ENCODE measurements at places on chromosomes 16 and 17. TPM values are rescaled to one million over a fixed set of nuclear protein-coding genes. Genes with fewer than 3 reads are reported as not detected.
A peak's percentile ranks its signal among the peaks of the same experiment; 100 is the strongest.

Gene KRTAP4-6
- not detected for total RNA-seq

Gene MAPT
- 2.7 TPM for total RNA-seq

Gene COTL1
- 465 TPM for total RNA-seq

Gene ARL4D
- total RNA-seq = 14.3 TPM

Gene NPIPB13
- 0.29 TPM for total RNA-seq

Gene IRX3
- not detected for total RNA-seq

Gene AARS1
- 91.9 TPM for total RNA-seq

Gene ARHGAP44
- total RNA-seq = 0.40 TPM

Gene LPCAT2
- total RNA-seq = 15.0 TPM

Gene ADAMTS18
- total RNA-seq = not detected

GRCh38 chr17:47720754-47721533 lies 12.1 kb upstream of the TBX21 start:
- H3K4me1 ChIP-seq = peaks cover 42% of the 10 kb centered on the region
- no peak overlapping the region for H3K27ac ChIP-seq
- DNase-seq = peak; percentile 88
- no peaks in the 10 kb centered on the region for H3K27me3 ChIP-seq

DNA sequence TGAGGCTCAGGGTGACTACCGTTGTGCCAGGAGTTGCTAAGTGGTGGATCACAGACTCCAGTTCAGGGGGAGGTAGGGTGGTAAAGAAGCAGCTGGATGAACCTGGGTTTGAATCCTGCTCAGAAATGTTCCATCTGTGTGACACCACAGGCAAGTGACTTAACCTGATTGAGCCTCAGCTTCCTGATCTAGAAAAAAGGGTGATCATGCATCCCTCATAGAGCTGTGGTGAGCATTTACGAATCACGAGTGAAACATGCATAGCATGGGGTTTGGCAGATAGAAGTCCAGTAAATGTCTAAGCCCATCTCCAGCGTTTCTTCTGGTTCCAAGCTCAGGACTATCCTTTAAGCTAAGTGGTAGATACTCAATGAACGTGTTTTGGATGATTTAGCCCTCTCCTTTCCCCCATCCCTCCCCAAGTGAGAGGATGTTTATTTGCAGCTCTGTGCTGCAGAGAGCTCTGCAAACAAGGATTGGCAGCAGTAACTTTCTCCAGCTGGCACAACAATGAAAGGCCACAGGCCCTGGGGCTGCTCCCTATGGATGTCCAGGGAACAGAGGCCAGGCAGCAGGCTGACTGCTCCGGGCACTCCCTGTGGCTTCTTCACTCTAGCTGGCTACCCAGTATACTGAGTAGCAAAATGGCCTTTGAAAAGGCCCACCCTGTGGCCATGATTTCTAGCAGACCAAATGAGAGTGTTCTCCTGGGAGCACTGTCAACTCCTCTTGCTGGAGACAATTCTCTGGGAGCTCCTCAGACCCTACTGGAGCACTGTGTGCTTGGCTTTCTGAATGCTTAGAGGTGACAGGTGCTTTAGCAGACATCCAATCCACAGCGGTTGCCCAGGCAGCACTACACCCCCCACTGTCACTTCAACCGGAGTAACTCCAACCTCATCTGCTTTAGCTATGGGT lies 21.3 kb downstream of the CA4 start:
- no peak for DNase-seq
- H3K27ac ChIP-seq = no peak overlapping the region
- H3K27me3 ChIP-seq = no peaks in the 10 kb centered on the region

GRCh38 chr16:27867122-27868110 lies 196.1 kb downstream of the GSG1L start:
- H3K4me1 ChIP-seq = no peaks in the 10 kb centered on the region
- no peaks in the 10 kb centered on the region for H3K27me3 ChIP-seq
- no peak overlapping the region for H3K4me3 ChIP-seq
- DNase-seq = peak; percentile 75
- no peaks in the 10 kb centered on the region for H3K36me3 ChIP-seq

- peak; percentile 62 for DNase-seq
- H3K27ac ChIP-seq = no peak within 1 kb of the TSS
- no peaks in the 10 kb centered on the region for H3K27me3 ChIP-seq
- H3K4me3 ChIP-seq = peak within 1 kb of the TSS; percentile 59
- peaks cover 26% of the 10 kb centered on the region for H3K4me1 ChIP-seq
These were observed at the start of gene SPATA32 for GRCh38 chr17:45261577-45262515. TSS of gene SPATA32 (minus strand) at chr17:45262094. CDS start at chr17:45262016, 78 bp downstream.

GRCh38 chr16:79062821-79063220 lies 537.7 kb downstream of the MAF start:
- H3K4me1 ChIP-seq = no peaks in the 10 kb centered on the region
- H3K27me3 ChIP-seq = no peaks in the 10 kb centered on the region
- no peaks in the 10 kb centered on the region for H3K36me3 ChIP-seq
- no peak overlapping the region for H3K27ac ChIP-seq

DNA sequence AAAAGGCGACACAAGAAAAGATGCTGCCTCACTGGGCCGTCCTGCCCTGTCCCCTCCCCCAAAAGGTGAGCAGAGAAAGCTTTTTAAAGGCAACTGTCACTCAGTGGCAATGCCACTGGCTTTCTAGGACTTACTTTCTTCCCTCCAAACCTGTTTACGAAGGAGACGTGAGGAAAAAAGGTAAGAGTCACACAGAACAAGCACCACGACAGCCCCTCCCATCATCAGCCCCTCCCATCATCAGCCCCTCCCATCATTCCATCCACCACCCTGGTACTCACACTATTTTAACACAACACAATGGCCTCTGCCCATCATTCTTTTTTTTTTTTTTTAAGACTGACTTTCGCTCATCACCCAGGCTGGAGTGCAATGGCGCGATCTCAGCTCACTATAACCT lies 77.1 kb downstream of the NXN start:
- H3K4me1 ChIP-seq = peaks cover 10% of the 10 kb centered on the region
- no peaks in the 10 kb centered on the region for H3K36me3 ChIP-seq
- DNase-seq = no peak
- no peaks in the 10 kb centered on the region for H3K27me3 ChIP-seq
- no peak overlapping the region for H3K4me3 ChIP-seq

- DNase-seq = peak; percentile 15
- H3K36me3 ChIP-seq = no peaks in the 10 kb centered on the region
- no peak overlapping the region for H3K4me3 ChIP-seq
- H3K27ac ChIP-seq = no peak overlapping the region
These were observed 18.8 kb downstream of the ZNF652 start for GRCh38 chr17:49343273-49343672.

DNA sequence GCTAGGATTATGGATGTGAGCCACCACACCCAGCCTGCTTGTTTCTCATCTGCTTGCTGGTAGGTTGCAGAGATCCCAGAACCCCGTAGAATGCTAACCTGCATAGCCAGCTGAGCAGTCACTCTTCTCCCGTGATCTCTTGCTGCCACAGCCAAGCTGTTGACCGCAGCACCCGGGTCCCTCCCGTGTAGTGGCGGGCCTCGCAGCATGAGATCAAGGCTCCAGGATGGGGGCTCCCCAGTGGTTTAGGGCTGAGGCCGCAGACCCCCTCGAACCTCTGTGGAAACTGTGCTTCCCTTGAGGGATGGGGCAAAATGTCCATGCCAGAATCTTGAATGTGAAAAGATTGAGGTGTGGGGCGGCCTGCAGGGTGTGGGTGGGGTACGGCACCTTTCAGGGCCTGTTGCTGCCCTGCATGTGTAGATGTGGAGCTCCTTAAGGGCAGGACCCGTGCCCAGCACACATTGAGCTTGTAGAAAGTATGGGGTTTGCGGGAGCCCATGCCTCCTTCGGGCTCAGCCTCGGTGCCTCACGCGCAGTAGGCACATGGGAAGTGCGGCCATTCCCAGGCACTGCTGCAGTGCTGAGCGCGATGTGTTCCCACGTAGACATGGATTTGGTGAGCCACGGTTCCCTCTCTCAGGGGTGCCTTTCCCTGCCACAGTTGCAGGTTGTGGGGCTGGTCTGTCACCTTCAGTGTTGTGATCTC lies 99.9 kb downstream of the BANP start:
- no peaks in the 10 kb centered on the region for H3K4me1 ChIP-seq
- H3K36me3 ChIP-seq = peaks cover 11% of the 10 kb centered on the region
- H3K4me3 ChIP-seq = no peak overlapping the region
- no peak overlapping the region for H3K27ac ChIP-seq

DNA sequence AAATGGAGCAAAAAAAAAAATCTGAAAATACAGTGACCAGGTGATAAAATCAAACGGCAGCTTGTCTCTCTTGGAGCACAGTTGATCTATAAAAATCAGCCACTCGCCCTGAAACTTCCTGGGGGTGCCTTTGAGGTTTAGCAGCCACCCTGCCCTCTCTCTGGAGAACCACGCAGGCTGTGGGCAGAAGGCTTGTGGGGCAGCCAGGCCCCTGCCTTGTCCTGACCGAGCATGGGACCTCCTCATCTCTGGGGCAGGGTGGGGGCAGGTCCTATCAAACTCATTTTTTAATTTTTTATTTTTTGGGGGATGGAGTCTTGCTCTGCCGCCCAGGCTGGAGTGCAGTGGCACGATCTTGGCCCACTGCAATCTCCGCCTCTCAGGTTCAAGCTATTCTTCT lies 5.0 kb downstream of the TMEM238L start:
- H3K4me1 ChIP-seq = peaks cover 37% of the 10 kb centered on the region
- H3K27ac ChIP-seq = peak overlapping the region; percentile 95
- no peak overlapping the region for H3K4me3 ChIP-seq

GRCh38 chr16:7025616-7026190 lies 306.9 kb upstream of the RBFOX1 start:
- H3K27ac ChIP-seq = no peak overlapping the region
- no peaks in the 10 kb centered on the region for H3K27me3 ChIP-seq
- no peak overlapping the region for H3K4me3 ChIP-seq
- DNase-seq = peak; percentile 46

GRCh38 chr16:6284731-6285130 lies 1047.9 kb upstream of the RBFOX1 start:
- no peak for DNase-seq
- no peaks in the 10 kb centered on the region for H3K27me3 ChIP-seq
- no peak overlapping the region for H3K27ac ChIP-seq
- no peaks in the 10 kb centered on the region for H3K36me3 ChIP-seq

GRCh38 chr16:67396159-67397035 lies 3.1 kb upstream of the TPPP3 start:
- peak overlapping the region; percentile 12 for H3K27ac ChIP-seq
- no peaks in the 10 kb centered on the region for H3K36me3 ChIP-seq
- H3K27me3 ChIP-seq = no peaks in the 10 kb centered on the region
- no peak overlapping the region for H3K4me3 ChIP-seq
- H3K4me1 ChIP-seq = peaks cover 5% of the 10 kb centered on the region

- peaks cover 15% of the 10 kb centered on the region for H3K4me1 ChIP-seq
- no peaks in the 10 kb centered on the region for H3K27me3 ChIP-seq
- no peak overlapping the region for H3K4me3 ChIP-seq
- DNase-seq = no peak
These were observed 452.6 kb upstream of the CDH11 start for GRCh38 chr16:65574326-65574966.

- H3K27me3 ChIP-seq = no peaks in the 10 kb centered on the region
- peaks cover 31% of the 10 kb centered on the region for H3K36me3 ChIP-seq
- no peak overlapping the region for H3K27ac ChIP-seq
- peaks cover 10% of the 10 kb centered on the region for H3K4me1 ChIP-seq
- no peak for DNase-seq
- H3K4me3 ChIP-seq = no peak overlapping the region
These were observed 5.4 kb downstream of the NPLOC4 start for GRCh38 chr17:81631482-81631881.

GRCh38 chr17:34006126-34006525 lies 249.0 kb upstream of the CCL2 start:
- H3K27me3 ChIP-seq = no peaks in the 10 kb centered on the region
- H3K4me3 ChIP-seq = no peak overlapping the region
- no peaks in the 10 kb centered on the region for H3K36me3 ChIP-seq

DNA sequence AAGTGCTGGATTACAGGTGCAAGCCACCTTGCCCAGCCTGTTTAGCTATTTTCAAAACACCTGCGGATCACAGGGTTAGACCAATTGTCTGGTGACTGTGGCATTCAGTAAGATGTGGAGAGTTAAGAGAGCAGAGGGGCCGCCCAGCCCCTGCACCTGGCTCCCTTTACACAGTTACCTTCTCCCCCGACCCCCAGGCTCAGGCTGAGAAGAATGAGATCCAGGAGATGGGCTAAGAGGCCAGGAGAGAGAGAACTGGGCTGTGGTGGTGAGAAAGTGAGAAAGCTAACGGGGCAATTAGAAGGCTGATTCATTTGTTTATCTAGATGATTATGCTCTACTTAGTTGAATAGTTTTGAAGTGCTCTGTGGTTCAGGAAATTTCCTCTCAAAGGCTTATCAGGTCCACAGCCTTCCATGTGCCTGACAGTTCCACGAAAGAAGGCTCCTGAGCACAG lies 67.8 kb upstream of the AXIN2 start:
- peaks cover 36% of the 10 kb centered on the region for H3K4me1 ChIP-seq
- H3K36me3 ChIP-seq = no peaks in the 10 kb centered on the region
- H3K4me3 ChIP-seq = no peak overlapping the region
- no peaks in the 10 kb centered on the region for H3K27me3 ChIP-seq

DNA sequence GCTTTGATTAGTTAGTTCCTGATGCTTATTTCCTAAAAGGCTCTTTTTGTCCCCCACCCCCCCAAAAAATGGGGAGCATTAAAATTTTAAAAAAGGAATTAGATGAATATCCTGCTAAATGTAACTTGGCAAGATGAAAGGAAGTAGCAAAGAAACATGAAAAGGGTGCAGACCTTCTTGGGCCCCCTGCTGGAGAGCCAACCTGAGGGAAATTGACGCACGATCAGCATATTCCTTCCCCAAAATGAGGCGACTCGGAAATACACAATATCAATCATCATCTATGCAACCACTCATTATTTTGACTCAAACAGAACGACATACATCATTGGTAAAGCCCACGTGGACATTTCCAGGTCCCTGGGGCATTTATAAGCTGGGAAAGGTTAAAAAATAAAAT lies 59.7 kb downstream of the GRIN2A start:
- H3K27me3 ChIP-seq = no peaks in the 10 kb centered on the region
- H3K4me1 ChIP-seq = peaks cover 42% of the 10 kb centered on the region
- peak overlapping the region; percentile 57 for H3K4me3 ChIP-seq
- H3K27ac ChIP-seq = peak overlapping the region; percentile 99

DNA sequence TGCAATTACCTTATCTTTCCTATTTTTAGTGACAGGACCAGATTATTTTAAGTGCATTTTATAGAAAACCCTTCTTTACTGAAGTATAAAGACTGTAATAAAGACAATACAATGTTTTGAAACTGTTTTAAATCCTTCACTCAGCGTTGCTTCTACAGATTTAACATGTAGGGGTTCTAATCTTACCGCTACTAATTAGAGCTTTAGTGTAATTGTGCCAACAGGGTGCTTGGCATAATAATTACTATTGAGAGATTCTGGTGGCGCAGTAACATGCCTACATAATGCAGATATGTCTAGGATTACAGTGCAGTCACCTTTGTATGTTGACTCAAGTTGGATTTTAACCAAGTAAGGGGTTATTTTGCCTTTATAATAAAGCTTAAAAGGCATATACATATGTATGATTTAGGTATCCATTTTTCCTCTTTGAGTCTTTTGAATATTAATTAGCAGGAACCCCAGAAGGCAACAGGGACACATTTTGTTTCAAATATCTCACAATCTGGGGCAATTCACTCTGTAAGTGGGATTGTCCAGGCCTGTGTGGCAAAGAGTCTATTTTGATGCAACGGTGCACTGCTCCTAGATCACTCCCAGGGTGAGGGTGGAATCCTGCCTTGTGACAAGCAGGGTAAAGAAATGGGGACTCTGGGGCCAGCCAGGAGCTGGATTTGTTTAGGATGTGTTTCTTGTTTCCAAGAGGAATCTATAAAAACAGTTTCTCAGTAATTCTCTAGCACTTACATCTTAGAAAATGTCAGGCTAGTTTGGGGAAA lies 604.7 kb upstream of the SALL1 start:
- H3K36me3 ChIP-seq = no peaks in the 10 kb centered on the region
- no peak overlapping the region for H3K4me3 ChIP-seq
- DNase-seq = no peak
- H3K4me1 ChIP-seq = no peaks in the 10 kb centered on the region

- H3K27ac ChIP-seq = no peak overlapping the region
- peaks cover 33% of the 10 kb centered on the region for H3K36me3 ChIP-seq
- DNase-seq = peak; percentile 29
These were observed 40.4 kb downstream of the NXPH3 start for GRCh38 chr17:49616086-49616485.

All from PC-3 (cell line).